Dorsolateral prefrontal cortex (tissue), 122 donors: ENCODE measurements at places on chromosomes 6 and 20. TPM values are rescaled to one million over a fixed set of nuclear protein-coding genes. Genes with fewer than 3 reads are reported as not detected.

The CST4 gene
- not detected for total RNA-seq

The OR2B6 gene
- not detected for total RNA-seq

The TFAP2D gene
- total RNA-seq = not detected

- no peak for DNase-seq
Observed at GRCh38 chr20:43710370-43711044, 16.3 kb downstream of the GTSF1L start.

GRCh38 chr6:112203577-112204349 is 50.6 kb downstream of the LAMA4 start:
- DNase-seq = no peak

- no peak for DNase-seq
Observed at GRCh38 chr6:795046-795685, 102.2 kb upstream of the EXOC2 start.

The MUC22 gene
- total RNA-seq = not detected

GRCh38 chr6:55474382-55474781 is 104.6 kb downstream of the HMGCLL1 start:
- DNase-seq = no peak

The C6orf163 gene
- 6.2 TPM for total RNA-seq

DNA sequence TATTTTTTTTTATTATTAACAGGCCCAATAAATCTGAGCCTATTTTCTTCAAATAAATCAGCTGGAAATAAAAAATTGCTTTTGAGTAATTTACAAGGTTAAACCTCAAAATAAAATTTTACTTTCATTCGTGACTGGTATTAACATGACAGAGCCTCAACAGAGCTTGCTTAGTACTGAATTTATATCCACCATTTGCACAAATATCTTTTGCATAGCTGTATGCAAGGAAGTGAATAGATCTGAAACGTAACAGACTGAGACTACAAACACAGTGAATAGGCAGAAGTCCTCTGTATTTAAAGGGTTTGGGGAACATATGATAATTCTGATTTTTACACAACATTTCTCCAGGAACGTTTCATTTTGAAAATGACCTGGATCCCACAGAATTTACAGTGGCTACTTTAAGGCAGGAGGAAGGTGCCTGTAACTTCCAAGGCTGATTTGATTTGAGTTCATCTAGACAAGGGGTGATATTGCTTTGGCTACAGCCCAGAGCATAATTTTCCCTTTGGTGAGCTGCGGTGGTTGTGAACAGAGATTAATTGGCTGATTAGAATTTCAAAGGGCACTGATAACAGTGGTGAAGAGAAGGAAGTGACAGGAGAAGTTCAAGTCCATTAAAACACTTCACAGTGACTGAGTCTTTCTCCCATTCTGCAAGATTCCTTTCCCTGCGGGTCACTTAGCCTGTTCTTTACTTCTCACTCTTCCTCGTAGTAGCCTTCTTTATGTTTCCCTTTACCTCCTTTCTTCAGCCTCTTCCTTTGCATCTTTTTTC is 121.2 kb upstream of the SASH1 start:
- no peak for DNase-seq

The NRSN1 gene
- 83.2 TPM for total RNA-seq

GRCh38 chr6:13141387-13141786 is 186.9 kb downstream of the TBC1D7 start:
- no peak for DNase-seq

The CTCFL gene
- total RNA-seq = not detected

DNA sequence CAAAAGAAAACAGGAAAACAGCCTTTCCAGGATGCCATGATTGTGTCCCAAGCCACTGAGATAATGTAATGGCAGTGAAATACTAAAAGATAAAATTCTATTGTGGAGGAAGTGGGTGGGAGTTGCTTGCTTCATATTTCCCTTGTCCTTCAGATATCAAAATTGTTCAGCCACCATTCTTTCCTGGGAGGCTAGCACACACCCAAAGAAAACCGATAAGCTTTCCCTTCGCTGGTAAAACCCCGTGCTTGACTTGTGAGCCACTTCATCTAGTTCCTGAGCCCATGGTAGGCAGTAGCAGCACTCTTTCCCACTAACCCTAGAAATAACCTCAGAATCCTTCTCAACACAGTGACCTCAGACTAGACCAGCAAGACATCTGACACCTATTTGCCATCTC is 357.4 kb upstream of the PLCB4 start:
- no peak for DNase-seq

The REM1 gene
- not detected for total RNA-seq

DNA sequence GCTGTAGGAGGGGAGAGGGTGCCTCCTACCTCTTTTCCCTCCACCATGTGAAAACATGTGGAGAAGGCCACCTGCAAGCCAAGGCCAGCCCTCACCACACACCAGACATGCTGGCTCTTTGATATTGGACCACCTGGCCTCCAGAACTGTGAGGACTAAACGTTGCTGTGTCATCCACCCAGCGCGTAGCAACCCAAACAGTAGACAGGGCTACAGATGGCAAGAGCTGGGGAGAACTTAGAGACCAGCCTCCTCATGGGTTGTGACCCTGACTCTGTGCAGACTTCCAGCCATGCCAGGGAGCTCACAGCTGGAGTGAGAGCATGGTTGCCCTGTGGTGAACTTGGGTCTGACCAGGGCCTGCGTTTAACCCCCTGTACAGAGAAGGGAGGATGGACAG is 195.9 kb upstream of the CST7 start:
- no peak for DNase-seq

GRCh38 chr20:9130521-9130920 is 61.6 kb downstream of the PLCB4 start:
- DNase-seq = no peak

DNA sequence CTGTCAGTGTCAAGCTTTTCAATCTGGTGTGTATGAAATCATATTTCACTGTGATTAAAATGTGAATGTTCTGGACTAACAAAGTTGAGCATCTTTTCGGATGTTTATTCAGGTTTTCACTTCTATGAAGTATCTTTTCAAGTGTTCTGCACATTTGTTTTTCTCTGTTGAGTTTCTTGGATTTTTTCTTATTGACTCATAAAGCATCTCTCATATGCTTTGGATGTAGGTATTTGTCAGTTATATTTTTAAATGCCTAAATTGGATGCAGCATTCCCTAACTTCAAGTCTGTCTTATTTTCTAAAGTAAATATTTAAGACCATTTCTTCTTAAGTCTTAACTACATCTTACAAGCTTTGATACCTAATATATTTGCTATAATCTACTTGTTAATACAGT is 398.0 kb downstream of the PLCB1 start:
- DNase-seq = no peak

GRCh38 chr6:141510803-141511202 is 621.9 kb upstream of the GJE1 start:
- DNase-seq = no peak

The KCNK15 gene
- total RNA-seq = 0.28 TPM

GRCh38 chr6:154125421-154125820 is 86.4 kb downstream of the OPRM1 start:
- no peak for DNase-seq

DNA sequence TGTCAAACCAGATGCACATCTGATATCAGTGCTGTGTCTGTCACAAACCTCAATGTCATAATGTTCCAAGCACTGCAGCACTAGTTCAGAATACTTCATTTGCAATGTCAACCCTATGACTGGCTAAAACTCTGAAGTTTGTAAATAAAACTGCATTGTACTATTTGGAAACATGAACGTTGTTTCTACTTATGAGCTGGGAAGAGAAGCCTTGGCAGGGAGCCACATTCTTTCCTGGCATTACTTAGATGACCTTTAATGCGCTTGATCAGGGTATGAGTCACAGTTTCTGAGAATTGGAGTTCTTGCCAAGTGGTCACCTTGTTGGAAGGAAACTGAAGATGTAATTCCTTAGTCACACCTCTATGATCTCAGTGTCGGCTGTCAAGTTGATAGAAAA is 664.8 kb upstream of the MMS22L start:
- DNase-seq = no peak

The RBM24 gene
- total RNA-seq = 6.9 TPM

GRCh38 chr6:73604461-73604860 is 49.3 kb downstream of the SLC17A5 start:
- no peak for DNase-seq

GRCh38 chr6:43707269-43707668 is 19.7 kb upstream of the MRPS18A start:
- no peak for DNase-seq

DNA sequence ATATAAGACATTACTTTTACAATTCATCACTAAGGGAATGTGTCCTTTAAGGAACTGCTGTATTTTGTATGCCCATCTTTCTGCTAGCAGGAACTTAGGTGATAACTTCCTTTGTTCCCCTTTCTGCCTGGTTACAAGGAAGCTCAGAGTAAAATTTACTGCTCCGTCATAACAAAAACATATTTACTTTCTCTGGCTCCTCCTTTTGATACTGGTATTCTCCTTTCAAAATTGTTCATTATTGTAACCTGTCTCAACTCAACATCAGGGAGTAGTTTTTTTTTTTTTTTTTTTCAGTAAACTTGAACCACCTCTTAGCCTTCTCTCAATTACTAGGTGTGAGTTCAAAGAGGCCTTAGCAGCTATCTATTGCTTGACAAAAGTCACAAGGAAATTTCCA is 37.1 kb downstream of the RIPOR2 start:
- DNase-seq = no peak

DNA sequence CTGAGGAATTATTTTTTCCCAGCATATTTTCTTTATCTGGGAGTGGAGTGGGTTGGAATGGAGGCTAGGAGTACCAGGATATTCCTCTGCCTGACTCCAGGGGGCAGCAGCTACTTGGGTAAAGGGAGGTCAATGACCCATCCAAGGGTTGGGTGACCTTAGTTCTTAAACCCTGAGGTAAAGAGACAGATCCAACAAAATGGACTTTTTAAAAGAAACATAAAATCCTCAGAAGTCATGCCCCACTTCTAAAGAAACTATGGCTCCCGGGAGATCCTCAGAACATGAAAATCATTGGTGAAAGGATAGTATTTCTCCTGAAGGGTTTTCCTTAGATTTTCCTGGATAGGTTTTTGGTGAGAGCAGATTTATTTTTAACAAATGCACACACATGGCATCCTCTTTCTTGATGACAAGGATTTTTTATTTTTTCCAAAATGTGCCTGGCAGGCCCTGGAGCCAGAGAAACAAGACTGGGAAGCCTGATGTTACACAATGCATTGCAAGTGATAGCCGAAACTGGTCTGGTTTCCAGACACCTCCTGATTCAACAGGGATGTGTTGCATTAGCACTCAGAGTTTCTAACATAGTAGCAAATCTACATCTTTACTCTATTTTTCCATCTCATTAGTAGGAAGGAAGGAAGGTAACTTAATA is 240.9 kb upstream of the BTBD3 start:
- no peak for DNase-seq

The LAMP5 gene
- 26.6 TPM for total RNA-seq

GRCh38 chr6:11353921-11354389 is 121.5 kb upstream of the NEDD9 start:
- DNase-seq = peak; percentile 78

GRCh38 chr6:35203680-35204079 is 10.1 kb upstream of the SCUBE3 start:
- DNase-seq = no peak

DNA sequence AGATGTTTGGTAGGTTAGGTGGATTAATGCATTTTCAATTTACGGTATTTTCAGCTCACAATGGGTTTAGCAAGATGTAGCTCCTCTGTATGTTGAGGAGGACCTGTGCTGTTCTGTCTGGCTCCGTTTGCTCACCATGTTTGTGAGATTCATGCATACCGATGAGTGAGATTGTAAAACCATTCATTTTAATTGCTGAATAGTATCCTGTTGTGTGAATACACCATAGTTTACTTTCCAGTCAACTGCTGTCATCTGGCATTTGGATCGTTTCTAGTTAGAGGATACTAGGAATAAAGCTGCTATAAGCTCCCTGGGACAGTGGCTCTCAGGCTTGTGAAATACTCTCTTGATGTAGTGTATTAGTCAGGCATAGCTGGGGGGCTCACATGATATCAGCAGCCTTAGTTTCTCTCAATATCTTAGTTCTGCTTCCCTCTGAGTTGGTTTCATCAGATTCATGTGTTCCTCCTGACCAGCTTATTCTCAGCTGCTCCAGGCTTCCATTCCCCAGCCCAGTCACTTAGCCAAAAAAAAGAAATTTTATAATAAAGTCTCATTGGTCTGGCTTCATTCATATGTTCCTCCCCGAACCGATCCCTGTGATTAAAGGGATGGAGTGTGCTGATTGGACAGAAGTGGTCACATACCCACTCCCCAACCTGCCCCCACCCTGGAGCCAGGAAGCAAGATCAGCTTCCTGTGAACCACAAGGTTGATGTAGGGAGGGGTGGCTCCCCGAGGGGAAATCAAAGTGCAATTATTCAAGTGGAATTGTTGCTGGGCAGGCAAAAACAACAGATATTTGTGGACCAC is 10.9 kb upstream of the B4GALT5 start:
- no peak for DNase-seq

- DNase-seq = no peak
Observed at GRCh38 chr6:90811596-90812226, 224.8 kb upstream of the MAP3K7 start.

The DSE gene
- total RNA-seq = 23.9 TPM

The GPR6 gene
- 1.8 TPM for total RNA-seq

The TCF21 gene
- total RNA-seq = not detected

GRCh38 chr6:43367245-43367984 is 2.0 kb downstream of the ZNF318 start:
- no peak for DNase-seq

The C2 gene
- 5.6 TPM for total RNA-seq

DNA sequence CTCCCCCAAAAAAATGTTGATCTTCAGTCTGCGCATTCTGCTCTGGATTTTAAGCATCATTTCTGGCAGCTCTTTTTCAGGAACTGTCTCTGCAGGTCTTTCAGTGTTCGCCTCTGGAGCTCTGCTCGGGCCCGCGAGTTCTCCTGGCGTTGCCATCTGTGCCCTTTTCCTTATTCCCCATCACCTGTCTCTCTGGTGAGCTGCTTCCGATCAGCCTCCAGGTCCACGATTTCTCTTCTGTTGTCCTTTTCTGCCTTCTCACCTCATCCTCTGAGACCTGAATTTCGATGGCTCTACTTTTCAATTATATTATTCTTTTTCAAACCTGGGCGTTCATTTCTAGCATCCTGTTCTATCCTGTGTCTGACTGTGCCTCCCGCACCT is 590 bp upstream of the MAP1LC3A start:
- no peak for DNase-seq

- DNase-seq = no peak
Observed at GRCh38 chr20:41204304-41205265, 67.2 kb downstream of the PLCG1 start.

The SIRPB1 gene
- 1.9 TPM for total RNA-seq

GRCh38 chr20:19977373-19977770 is 39.8 kb upstream of the NAA20 start:
- no peak for DNase-seq

GRCh38 chr6:137601471-137601870 is 107.3 kb upstream of the OLIG3 start:
- no peak for DNase-seq
